ENCODE measurements at places on chromosomes 7 and 10. TPM values are rescaled to one million over a fixed set of nuclear protein-coding genes. Genes with fewer than 3 reads are reported as not detected.
A peak's percentile ranks its signal among the peaks of the same experiment; 100 is the strongest.

LEP gene
- not detected for total RNA-seq

ASZ1 gene
- total RNA-seq = not detected

CFAP70 gene
- 0.27 TPM for total RNA-seq

LRMDA gene
- 1.4 TPM for total RNA-seq

DNA sequence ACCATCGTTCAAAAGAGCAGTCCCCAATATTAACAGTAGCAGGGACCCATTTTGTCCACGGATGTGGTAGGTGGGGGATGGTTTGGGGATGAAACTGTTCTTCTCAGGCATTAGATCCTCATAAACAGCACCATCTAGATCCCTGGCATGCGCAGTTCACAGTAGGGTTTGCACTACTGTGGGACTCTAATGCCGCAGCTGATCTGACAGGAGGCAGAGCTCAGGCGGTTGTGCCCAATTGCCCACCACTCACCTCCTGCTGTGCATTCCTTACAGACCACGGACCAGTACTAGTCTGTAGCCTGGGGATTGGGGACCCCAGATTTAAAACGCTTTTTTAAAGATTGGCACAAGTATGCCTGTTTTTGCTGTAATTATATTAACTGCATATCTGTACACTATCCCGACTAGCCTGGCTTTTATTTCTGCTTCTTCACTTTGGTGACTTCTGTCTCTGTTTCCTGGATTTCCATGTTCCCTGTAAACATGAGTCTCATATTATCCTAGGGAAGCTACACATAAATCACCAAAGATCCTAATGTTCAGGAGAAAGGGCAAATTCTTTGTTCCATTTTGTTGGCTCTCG lies 163.3 kb upstream of the AKR1E2 start:
- H3K27ac ChIP-seq = peak overlapping the region; percentile 97
- peak overlapping the region; percentile 73 for H3K4me3 ChIP-seq
- H3K36me3 ChIP-seq = peaks cover 20% of the 10 kb centered on the region

DNA sequence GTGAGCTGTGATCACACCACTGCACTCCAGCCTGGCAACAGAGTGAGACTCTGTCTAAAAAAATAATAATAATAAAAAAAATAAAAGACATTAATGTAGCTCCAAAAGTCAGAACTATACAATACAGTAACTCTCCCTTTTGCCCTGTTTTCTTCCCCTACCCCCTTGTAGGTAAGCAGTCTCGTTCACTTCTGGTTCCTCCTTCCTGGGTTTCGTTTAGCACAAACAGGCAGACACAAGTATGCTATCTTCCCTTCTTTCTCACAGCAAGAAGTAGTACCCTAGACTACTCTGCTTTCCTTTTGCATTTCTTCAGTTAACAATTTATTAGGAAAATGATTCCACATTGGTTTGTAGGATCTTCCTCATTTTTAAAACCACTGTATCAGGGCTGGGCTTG lies 33.1 kb downstream of the PDSS1 start:
- no peak overlapping the region for H3K27ac ChIP-seq
- DNase-seq = no peak
- H3K4me1 ChIP-seq = no peaks in the 10 kb centered on the region
- H3K36me3 ChIP-seq = peaks cover 12% of the 10 kb centered on the region

GRCh38 chr7:78020874-78021249 lies 222.3 kb downstream of the PHTF2 start:
- H3K27me3 ChIP-seq = peaks cover 2% of the 10 kb centered on the region
- peak overlapping the region; percentile 70 for H3K4me3 ChIP-seq
- peak overlapping the region; percentile 88 for H3K27ac ChIP-seq
- peaks cover 36% of the 10 kb centered on the region for H3K4me1 ChIP-seq

DNA sequence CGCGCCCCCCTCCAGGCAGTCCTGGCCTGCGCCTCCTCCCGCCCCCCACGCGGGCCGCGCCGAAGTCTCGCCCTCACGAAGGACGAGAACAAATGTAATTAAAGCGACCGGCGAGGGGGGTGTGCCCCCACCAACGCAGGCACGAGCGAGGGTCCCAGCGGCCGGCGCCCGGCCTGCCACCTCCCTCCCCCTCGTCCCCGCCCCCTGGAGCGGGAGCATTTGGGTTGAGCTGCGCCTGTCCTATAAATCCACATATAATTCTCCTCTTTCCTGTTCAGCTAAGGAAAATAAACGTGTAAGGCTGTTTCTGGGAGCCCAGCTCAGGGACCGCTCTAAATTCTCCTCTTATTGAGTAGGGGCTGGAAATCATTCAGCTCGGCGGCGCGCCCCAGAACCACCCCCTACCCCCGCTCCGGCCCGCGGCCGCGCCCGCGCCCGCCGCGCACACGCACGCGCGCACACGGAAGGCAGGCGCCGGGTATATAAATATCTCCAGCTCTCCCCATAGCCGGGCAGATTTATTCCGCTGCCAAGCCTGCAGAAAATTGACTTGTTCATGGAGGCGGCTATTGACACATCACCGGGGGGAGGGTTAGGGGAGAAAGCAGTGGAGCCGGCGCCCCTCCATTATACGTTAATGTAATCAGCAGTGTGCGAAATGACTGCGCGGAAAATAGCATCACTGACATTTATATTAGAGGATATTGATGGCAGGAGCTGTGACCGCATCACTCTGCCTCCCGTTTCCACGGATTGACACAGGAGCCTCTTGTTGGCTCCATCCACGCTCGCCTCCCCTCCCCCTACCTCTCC lies 61.6 kb upstream of the BTRC start:
- no peak overlapping the region for H3K27ac ChIP-seq
- H3K4me3 ChIP-seq = peak overlapping the region; percentile 23
- H3K27me3 ChIP-seq = peaks cover 36% of the 10 kb centered on the region
- no peaks in the 10 kb centered on the region for H3K36me3 ChIP-seq
- no peaks in the 10 kb centered on the region for H3K4me1 ChIP-seq

- no peak overlapping the region for H3K27ac ChIP-seq
- peak; percentile 18 for DNase-seq
- peaks cover 5% of the 10 kb centered on the region for H3K36me3 ChIP-seq
- no peak overlapping the region for H3K4me3 ChIP-seq
- peaks cover 4% of the 10 kb centered on the region for H3K27me3 ChIP-seq
Measured at GRCh38 chr7:112416127-112416526, 34.1 kb upstream of the IFRD1 start.

DNA sequence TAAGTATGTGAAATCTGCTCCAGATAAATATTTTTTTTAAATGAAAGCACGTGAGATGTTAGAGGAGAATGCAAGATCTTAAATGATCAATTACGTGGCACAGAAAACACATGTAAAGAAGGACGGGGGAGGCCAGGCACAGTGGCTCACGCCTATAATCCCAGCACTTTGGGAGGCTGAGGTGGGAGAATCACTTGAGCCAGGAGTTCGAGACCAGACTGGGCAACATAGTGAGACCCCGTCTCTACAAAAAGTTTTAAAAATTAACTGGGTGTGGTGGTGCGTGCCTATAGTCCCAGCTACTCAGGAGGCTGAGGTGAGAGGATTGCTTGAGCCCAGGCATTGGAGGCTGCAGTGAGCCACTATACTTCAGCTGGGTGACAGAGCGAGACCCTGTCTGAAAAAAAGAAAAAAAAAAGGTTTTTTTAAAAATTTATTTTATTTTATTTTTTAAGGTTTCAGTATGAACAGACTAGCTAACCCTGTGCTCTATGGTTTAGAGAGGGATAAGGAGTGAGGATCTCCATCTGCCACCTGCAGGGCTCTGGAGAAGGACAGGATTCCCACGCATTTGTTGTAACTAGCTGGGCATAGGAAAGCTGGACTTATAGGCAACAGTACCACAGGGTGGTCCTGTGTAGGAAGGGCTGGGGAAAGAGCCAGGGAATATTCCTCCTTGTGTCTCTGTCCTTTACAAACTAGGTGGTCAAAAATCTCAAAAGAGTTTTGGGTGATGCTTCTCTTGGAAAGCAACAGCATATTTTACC lies 113.2 kb downstream of the SPAG6 start:
- no peak overlapping the region for H3K4me3 ChIP-seq
- H3K36me3 ChIP-seq = no peaks in the 10 kb centered on the region
- no peak overlapping the region for H3K27ac ChIP-seq
- no peaks in the 10 kb centered on the region for H3K4me1 ChIP-seq

- no peaks in the 10 kb centered on the region for H3K36me3 ChIP-seq
- DNase-seq = no peak
- no peak overlapping the region for H3K27ac ChIP-seq
Measured at GRCh38 chr10:58486821-58487220, 25.9 kb upstream of the BICC1 start.

DNA sequence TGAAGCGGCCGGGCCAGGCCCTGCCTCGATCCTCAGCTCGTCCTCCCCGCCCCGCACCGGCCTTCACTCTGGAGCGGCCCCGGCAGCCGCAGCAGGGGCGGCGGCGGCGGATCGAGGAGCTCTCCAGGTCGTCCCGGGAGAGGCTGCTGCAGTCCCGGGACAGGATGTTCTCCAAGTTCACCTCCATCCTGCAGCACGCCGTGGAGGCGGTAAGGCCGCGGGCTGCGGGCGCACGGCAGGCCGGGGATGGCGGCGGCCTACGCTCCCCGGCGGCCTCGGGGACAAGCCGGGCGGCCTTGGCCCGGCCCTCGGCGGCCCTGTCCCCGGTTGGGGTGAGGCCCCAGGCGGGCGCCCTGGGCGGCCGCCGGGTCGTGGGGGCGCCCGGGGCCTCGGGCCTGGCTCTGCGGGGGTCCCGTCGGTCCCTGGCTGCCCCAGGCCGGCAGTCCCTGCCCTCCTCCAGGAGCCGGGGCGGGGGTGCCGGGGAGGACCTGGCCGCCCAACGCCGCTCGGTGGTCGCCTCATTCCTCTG lies 399 bp downstream of the FHIP2A start:
- peak overlapping the region; percentile 97 for H3K27ac ChIP-seq
- peak overlapping the region; percentile 95 for H3K4me3 ChIP-seq
- H3K27me3 ChIP-seq = peaks cover 3% of the 10 kb centered on the region
- DNase-seq = no peak
- H3K36me3 ChIP-seq = peaks cover 28% of the 10 kb centered on the region

- H3K27ac ChIP-seq = no peak overlapping the region
- no peaks in the 10 kb centered on the region for H3K4me1 ChIP-seq
- no peak for DNase-seq
- peaks cover 9% of the 10 kb centered on the region for H3K36me3 ChIP-seq
Measured at GRCh38 chr10:81036257-81036656, 498.6 kb downstream of the SH2D4B start.
